Lower lobe of right lung (tissue), 2 donors: ENCODE measurements at places on chromosomes 2 and 18.

DNA sequence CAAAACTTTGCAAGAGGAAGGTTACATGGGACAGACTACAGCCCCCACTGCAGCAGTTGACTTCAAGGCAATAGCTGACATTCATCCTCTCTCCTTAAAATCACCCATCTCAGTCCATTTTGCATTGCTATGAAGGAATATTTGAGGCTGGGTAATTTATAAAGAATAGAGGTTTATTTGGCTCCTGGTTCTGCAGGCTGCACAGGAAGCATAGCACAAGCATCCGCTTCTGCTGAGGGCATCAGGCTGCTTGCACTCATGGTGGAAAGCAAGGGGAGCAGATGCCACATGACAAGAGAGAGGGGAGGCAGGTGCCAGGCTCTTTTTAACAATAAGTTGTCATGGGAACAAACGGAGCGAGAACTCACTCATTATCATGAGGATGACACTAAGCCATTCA lies 646.0 kb downstream of the ZEB2 start:
- DNase-seq: no peak

GRCh38 chr2:198471291-198471690 lies 666.9 kb downstream of the PLCL1 start:
- DNase-seq: no peak

- DNase-seq: no peak
Observed at GRCh38 chr2:33433279-33434235, 42.9 kb upstream of the RASGRP3 start.

DNA sequence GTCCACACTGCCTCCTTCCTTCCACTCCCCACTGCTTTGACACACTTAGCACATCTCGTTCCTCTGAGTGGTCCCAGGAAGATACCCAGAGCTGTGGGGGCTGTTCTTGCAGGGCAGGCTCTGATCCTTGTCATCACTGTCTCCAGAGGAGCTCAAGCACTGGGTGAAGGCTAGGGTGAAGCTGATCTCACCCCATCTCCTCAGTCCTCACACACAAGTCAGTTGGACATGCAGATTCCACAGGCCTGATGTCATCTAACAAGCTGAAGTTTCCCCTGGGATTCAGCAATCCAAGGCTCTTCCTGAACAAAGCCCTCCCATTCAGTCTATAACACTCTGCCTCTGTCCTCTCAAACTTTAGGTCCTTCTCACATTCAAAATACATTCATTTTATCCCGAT lies 90.6 kb upstream of the RAB6C start:
- DNase-seq: no peak

- no peak for DNase-seq
Observed at GRCh38 chr2:192499476-192499875, 304.7 kb upstream of the TMEFF2 start.

DNA sequence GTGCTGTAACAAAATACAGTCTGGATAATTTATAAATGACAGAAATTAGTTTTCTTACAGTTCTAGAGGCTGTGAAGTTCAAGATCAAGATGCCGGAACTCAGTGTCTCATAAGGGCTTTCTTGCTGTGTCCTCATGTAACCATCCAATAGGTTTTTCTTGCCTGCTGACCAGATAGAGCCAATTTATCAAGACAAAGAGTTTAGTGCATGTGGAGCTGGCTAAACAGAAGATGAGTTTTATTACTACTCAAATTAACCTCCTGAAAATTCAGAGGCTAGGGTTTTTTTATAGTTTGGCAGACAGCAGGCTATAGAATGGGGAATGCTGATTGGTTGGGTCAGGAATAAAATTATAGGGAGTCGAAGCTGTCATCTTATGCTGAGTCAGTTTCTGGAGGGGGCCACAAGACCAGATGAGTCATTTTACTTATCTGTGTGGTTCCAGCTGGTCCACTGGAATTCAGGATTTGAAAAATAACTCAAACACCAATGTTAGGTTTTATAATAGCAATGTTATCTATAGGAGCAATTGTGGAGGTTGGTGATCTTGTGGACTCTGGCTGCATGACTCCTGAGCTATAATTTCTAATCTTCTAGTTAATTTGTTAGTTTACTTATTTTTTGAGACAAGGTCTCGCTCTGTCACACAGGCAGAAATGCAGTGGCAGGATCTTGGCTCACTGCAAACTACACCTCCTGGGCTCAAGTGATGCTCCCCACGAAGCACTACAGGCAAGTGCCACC lies 3.2 kb upstream of the PDK1 start:
- DNase-seq: no peak

GRCh38 chr2:149733936-149734685 lies 146.5 kb upstream of the MMADHC start:
- no peak for DNase-seq

DNA sequence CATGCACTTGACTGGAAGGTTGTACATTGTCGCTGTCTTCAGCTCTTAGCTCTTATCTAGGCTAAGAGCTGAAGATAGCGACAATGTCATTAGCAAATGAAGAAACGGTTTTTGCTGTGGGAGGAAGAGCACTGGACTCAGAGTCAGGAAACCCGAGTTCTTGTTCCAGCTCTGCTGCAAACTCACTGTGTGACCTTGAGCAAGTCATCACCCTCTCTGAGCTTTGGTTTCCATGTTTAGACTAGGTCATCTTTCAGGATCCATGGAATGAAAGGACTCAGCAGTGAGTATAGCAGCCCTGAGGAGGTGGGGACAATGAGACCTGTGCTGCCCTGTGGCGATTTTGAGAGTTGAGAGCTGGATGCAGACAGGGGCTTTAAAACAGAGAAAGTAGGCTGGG lies 85.3 kb downstream of the ASAP2 start:
- DNase-seq: no peak

- DNase-seq: no peak
Observed at GRCh38 chr2:128557069-128557468, 238.4 kb upstream of the HS6ST1 start.

GRCh38 chr2:156322051-156322685 lies 10.4 kb downstream of the NR4A2 start:
- DNase-seq: no peak

DNA sequence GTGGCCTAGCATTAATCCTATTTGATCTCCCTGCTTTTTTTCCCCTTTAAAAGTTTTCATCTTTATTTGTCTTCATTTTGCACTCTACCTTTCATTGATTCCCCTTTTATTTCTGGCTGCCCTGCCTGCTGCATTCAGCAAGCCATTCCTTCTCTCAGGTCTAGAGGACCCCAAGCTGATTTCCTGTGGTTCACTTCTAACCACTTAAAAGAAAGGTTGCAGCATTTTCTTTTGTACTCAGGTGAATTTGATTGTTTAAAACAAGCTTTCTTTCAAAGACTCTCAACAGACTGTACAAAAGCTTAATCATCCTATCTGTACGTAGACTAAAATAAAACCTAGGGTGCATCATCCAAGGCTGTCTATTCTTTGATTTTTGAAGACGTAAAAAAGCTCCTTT lies 160.3 kb downstream of the CSRNP3 start:
- DNase-seq: no peak

GRCh38 chr2:119821266-119821665 lies 61.5 kb downstream of the PTPN4 start:
- no peak for DNase-seq

- DNase-seq: no peak
Observed at GRCh38 chr2:130183512-130184373, 1.7 kb downstream of the MZT2B start.

- DNase-seq: no peak
Observed at GRCh38 chr2:144521686-144522085, 1.8 kb upstream of the ZEB2 start.

GRCh38 chr2:9099341-9099751 lies 95.9 kb upstream of the MBOAT2 start:
- no peak for DNase-seq

- no peak for DNase-seq
Observed at GRCh38 chr2:69628325-69629021, 15.1 kb downstream of the AAK1 start.

GRCh38 chr2:195967336-195967735 lies 101.3 kb downstream of the DNAH7 start:
- no peak for DNase-seq
